AG08396 (cell line): ENCODE measurements at places on chromosomes 2 and 18.

GRCh38 chr18:79597831-79598632 is 81.6 kb upstream of the CTDP1 start:
- DNase-seq: no peak

- no peak for DNase-seq
Measured at GRCh38 chr2:173572848-173573247, 218.2 kb downstream of the CDCA7 start.

DNA sequence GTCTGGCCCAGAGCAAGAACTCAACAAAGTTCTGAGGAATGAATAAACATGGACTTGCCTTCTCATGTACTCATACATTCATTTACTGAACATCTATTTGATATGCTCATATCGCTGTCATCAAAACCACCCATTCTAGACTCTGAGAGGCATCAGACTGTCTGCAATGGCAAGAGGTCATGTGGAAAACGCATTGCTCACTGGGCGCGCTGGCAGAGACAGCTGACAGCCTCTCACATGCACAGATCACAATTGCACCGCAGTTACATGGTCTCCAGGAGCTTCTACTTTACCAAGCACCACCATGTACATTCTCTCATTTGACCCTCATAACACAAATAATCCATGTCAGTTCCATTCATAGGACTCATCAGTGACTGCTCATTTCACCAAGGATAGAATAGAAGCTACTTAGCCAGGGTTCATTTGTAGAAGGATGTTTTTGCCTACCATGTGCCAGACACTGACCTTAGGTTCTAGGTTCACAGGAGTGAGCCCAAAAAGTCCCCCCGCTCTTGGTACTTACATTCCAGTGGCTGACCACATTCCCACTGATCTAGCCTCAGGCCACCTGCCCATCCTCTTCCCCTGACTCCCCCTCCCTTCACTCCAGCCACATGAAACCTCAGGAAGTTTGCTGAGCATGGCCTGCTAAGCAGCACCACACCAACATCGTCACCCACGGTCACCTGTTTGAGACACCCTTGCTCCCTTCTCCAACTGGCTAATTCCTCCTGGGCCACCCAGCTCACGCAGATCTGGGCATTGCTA is 6.1 kb downstream of the FAM124B start:
- DNase-seq: no peak

GRCh38 chr2:26640331-26640745 is 828 bp downstream of the CIB4 start:
- DNase-seq: peak; percentile 68
